ENCODE measurements at places on chromosomes 13 and 19.

DNA sequence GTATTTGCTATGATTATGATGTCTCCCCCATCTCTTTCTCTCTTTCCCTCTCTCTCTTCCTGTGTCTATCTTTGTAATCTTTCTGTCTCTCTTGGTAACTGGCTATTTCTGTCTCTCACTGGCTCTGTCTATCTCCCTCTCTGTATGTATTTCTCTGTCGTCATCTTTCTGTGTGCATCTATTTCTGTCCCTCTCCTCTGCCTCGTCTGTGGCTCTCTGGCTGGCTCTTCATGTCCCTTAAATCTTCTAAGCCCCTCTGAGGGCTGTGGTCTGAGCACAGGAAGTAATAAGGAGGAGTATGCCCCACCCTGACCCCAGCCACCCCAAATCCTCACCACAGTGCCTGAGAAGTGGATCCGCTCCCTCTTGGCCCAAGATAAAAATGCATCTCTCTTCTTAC lies 104.4 kb downstream of the DNAJC15 start:
- no peak for DNase-seq

DNA sequence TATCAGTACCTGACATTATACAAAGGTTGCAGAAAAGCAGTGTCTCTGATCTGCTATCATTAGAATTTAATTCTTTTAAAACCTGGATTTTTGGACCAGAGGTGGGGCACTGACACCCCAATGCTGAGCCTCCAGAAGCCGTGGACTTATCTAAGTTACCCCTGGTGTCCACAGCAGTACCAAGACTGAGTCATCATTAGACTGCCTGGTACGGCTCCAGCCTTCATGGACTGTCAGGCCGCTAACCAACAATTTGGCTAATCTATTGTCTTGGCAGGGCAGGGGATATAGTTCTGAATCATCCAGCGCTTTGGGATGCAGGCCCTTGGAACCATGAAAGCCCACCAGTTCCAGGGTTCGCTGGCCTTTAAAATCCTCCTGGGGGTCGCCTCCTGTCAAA lies 78.3 kb downstream of the TSHZ3 start:
- peak; percentile 41 for DNase-seq

- no peak for DNase-seq
These were observed 117.2 kb downstream of the MIPEP start for GRCh38 chr13:23771956-23772355.

- DNase-seq, result peak; percentile 10
These were observed 437.5 kb downstream of the FGF9 start for GRCh38 chr13:22108283-22108942.

GRCh38 chr19:55656988-55657747 lies 2.3 kb downstream of the U2AF2 start:
- DNase-seq, result no peak

- DNase-seq, result no peak
These were observed 442.7 kb downstream of the OXGR1 start for GRCh38 chr13:96551546-96551945.

DNA sequence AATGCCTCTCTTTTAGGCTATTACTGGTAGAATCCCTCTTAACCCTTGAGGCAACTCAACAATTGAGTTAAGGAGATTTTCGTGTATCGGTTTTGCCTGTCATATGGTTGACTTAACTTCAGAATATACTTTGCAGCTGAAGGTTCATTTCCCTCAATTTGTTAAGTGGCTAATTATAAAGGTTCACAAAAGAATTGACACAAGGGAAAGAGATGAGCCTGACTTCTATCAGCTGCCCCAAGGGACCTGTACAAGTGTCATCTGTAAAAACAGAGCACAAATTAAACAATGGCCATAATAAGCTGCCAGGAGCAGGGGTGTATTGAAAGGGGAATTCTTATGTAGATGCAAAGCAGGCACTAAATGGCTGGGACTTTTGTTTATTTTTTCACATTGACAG lies 334.8 kb upstream of the OBI1 start:
- no peak for DNase-seq

GRCh38 chr13:106121173-106121754 lies 414.2 kb downstream of the EFNB2 start:
- DNase-seq, result no peak

- no peak for DNase-seq
These were observed 4.9 kb downstream of the BAX start for GRCh38 chr19:48959341-48960239.

- no peak for DNase-seq
These were observed 65.2 kb downstream of the DACH1 start for GRCh38 chr13:71801781-71802180.

- peak; percentile 82 for DNase-seq
These were observed 4.4 kb downstream of the FUZ start for GRCh38 chr19:49808711-49809159.

DNA sequence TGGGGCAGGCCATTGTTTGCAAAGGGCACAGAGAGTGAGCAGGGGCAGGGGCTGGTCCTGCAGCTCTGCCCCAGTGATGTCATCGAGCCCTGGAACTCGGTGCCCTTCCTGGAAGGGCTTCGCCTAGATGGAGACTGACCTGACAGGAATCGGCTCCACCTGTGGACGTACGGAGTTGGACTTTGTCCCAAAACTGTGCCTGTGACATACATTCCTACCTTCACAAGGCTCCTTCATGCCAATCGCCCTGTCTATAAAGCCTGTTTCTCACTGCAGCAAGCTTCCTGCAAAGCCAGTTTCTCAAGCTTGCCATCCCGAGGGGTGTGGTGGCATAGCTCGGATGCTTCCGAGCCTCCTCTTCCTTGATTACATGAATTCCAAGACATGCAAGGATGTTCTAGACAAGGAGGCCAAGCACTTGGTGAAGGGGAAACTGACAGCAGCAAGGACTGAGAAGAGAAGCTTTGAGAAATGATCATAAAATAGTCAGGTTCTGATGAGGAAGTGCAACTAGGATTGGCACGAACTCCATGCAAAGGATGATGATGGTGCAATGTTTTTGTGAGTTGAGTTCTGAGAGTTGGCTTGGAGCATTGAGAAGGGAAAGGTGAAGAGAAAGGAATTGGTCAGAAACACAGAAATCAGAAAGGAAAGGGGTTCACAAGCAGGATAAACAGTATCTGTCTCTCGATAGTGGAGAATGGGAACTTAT lies 73.6 kb upstream of the STK24 start:
- DNase-seq, result no peak

All from fibroblast of skin of abdomen (primary cell).